ENCODE measurements at places on chromosomes 6 and 20. TPM values are rescaled to one million over a fixed set of nuclear protein-coding genes. Genes with fewer than 3 reads are reported as not detected.

Gene ELOVL2
- total RNA-seq, result under 0.01 TPM

Gene COL19A1
- not detected for total RNA-seq

Gene ULBP3
- total RNA-seq, result 18.5 TPM

Gene GPLD1
- total RNA-seq, result 0.15 TPM

Gene CFAP206
- total RNA-seq, result 0.17 TPM

Gene MSH5
- total RNA-seq, result 10.9 TPM

Gene ANKRD66
- not detected for total RNA-seq

Gene GDAP1L1
- not detected for total RNA-seq

Gene CLVS2
- total RNA-seq, result not detected

Gene ERVFRD-1
- total RNA-seq, result not detected

Gene PNLDC1
- not detected for total RNA-seq

Gene C6orf163
- total RNA-seq, result 0.34 TPM

Gene WFDC13
- total RNA-seq, result not detected

Gene AGER
- 1.0 TPM for total RNA-seq

Gene WFDC2
- total RNA-seq, result not detected

Gene CLIC1
- total RNA-seq, result 974 TPM

Gene RSPO3
- not detected for total RNA-seq

Gene SLC35D3
- not detected for total RNA-seq

Gene MCCD1
- total RNA-seq, result not detected

Gene ISM1
- total RNA-seq, result 0.15 TPM

Gene TULP4
- 18.8 TPM for total RNA-seq

Gene BCAS4
- 23.7 TPM for total RNA-seq

Gene HNF4A
- total RNA-seq, result not detected

Gene SIRT5
- total RNA-seq, result 5.5 TPM

Gene AVP
- not detected for total RNA-seq

Gene BPI
- not detected for total RNA-seq

Gene TFAP2D
- not detected for total RNA-seq

Gene MYL9
- 54.1 TPM for total RNA-seq

Gene PDYN
- total RNA-seq, result not detected

Gene SIRPB2
- not detected for total RNA-seq

Gene MAP3K5
- total RNA-seq, result 9.1 TPM

All from bronchus fibroblast of lung (primary cell).